ENCODE measurements at places on chromosomes 2 and 18.

DNA sequence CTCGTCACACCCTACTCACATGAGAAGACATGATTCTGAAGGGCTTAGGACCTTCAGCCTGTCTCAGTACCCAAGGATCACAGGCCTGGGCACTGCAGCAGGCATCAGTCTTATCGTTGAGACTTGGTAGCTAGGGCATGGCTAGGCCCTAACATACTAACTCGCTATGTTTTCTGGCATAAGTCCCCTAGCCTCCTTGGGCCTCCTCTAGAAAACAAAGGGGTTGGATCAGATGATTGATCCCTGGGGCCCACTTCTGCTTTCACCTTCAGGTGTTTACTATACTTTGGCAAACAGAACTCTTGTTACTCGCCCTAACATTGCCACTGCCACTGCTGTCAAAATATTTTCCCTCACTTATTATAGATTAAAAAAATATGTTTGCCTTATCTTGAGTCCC is 44.2 kb downstream of the VSNL1 start:
- no peak for DNase-seq

DNA sequence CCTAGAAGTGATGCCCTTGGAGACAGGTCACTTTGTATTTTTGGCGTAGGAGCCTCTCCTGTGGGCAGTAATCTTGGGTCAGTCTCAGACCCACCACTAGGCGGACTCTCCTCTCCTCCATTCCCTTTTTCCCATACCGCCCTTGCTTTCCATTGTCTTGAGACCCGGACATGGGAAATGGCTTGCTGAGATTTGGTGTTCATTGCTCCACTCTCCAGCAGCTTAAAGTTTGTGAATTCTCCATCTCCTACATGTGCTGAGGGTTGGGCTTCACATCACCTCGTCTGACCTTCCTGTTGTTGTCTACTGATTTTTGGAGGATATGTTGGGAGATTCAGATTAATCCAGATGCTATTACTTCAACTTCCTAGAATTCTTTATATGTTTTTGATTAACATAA is 159.2 kb upstream of the RAB12 start:
- peak; percentile 81 for DNase-seq

- no peak for DNase-seq
Observed at GRCh38 chr2:42743659-42743990, 20.3 kb downstream of the OXER1 start.

DNA sequence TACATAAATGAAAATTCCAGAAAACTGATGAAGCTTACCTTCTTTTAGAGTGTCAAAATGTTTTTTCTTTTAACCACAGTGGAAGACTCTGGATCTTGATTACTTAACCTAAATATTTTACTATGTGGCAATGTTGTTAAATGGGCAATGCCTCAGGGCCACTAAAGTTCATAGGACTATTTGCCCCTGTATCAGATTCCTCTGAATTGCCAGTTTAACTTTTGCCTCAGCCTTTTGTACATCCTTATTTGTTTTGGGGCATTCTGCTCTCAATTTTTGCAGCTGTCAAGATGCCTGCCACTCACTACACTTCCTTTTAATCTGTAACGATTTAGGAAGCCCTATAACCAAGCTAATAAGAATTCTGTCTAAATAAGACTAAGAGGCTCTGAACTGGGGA is 31.7 kb upstream of the SERTAD2 start:
- DNase-seq: no peak

GRCh38 chr2:15511686-15512085 is 49.4 kb downstream of the NBAS start:
- DNase-seq: no peak

- no peak for DNase-seq
Observed at GRCh38 chr2:226273440-226273839, 526.2 kb downstream of the IRS1 start.

GRCh38 chr18:33755391-33755790 is 177.4 kb downstream of the ASXL3 start:
- no peak for DNase-seq

DNA sequence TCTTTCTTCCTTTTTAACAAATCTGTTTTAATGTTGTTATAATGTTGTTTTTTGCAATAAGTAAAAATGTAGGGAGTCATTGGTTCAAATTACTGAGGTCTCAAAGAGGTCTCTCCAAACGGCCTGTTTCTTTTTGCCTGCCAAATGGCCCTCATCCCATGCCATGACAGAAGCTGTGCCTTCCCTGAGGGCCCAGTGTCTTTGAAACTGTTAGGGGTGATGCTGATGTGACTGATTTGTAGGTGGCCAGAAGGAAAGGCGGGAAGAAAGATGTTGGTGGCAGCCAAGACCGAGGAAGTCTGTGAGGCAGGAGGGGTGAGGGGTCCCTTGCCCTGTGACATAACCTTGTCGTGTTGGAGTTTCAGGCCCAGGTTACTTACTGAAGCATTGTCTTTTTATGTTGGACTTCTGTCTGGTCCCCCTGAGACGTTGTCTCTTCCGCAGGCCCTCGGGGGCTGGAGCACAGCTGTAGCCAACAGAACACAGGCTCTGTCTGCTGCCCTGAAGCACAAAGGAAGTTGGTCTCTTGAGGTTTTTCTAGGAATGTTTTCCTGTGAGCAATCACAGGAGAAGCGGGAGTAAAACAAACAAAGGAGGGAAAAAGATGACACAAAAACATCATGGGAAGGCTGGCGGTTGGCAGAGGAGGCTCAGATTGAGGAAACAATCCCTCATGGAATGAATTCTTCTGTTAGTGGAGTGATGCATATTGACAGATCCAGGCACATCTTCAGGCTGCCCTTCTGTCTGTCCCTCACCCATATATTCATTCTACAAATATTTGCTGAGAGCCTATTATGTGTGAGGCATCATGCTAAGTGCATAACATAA is 4.9 kb upstream of the ST3GAL5 start:
- no peak for DNase-seq

GRCh38 chr2:105397953-105398335 is 907 bp downstream of the FHL2 start:
- no peak for DNase-seq

GRCh38 chr2:41913921-41914609 is 133.8 kb upstream of the PKDCC start:
- no peak for DNase-seq

DNA sequence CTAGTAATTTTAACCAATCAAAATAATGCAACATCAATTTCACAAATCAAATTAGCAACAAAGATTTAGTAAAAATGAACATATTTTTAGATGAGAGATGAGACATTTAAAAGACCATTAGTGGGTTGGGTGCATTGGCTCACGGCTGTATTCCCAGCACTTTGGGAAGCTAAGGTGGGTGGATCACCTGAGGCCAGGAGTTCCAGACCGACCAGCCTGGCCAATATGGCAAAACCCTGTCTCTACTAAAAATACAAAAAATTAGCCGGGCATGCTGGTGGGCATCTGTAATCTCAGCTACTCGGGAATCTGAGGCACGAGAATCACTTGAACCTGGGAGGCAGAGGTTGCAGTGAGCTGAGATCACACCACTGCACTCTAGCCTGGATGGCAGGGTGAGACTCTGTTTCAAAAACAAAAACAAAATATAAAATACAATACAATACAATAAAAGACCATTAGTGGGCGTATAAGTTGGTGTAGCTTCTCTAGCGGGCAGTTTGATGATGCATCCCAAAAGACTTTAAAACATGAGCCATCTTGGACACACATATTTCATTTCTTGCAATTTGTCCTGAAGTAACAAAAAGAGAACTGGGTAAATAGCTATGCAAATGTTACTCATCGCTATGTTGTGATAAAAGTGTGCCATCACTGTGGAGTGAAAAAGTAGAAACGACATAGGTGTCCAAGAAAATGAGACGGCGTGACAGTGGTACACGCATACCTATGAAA is 101.8 kb downstream of the COL6A3 start:
- no peak for DNase-seq

DNA sequence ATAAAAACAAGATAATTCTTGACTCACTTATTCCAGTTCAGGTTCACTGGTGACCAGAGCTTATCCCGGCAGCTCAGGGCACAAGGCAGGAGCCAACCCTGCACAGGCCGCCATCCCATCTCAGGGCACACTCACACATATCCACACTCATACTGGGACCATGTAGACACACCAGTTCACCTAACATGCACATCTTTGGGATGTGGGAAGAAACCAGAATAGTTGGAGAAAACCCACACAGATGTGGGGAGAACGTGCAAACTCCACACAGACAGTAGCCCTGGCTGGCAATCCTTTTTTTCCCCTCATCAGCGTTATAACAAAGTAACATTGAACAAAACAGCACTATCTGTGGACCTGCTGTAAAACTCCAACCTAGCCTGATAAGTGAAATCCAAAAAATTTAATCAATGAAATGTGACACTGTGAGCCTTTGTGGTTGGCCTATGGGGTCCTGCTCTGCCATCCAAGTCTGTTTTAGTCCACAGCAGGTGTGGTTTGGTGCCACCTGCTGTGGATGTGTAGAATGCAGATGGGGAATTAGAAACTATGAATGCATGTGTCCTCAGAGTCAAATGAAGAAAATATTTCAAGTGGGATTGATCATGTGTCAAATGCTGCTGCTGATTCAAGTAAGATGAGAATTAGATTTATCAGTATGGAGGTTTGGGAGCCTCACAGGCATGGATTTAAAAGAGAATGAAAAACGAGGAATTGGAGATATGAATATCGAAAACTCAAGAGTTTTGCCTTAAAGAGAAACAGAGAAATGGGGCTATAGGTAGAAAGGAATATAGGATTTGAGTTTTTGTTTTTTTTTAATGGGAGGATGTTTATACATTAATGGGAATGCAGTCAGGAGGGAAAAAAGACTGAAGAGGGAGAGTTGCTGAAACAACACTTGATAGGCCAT is 47.0 kb downstream of the UGP2 start:
- DNase-seq: no peak

DNA sequence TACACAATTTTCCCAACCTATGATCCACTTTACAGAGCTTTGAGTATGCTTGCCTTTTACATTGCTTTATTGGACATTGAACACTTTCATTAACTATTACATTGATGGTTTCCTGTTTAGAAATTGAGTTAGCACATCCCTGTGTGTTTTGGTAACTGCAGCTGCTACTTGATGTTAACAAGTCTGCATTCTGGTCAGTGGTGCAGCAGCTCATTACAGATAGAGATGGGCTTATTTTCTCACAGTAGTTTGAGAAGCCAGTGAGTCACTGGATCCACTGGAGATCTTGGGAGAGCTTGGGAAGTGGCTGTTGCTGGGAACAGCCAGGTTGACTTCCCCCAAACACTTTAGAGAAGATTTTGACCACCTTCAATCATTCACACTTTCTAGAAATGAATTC is 150.5 kb downstream of the ARHGAP15 start:
- DNase-seq: no peak

GRCh38 chr2:239143858-239144712 is 256.7 kb downstream of the HDAC4 start:
- peak; percentile 92 for DNase-seq

DNA sequence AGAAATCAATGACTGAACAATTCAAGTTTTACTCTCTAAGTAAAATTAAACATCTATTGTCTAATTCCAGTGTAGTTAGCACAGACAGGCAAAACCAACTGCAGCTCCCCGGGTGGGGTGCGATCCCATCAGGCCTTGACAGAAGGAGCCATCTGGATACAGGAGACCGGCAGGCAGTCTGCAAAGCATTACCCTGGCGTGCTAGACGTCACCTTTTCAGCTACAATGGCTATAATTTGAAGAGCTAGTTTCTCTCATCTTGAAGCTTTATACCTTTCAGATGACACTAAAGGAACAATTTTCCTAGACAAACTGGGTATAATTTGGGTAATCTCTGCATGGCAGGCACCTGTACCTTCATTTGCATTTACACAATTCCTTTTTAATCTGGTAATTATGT is 761.5 kb upstream of the SOX11 start:
- no peak for DNase-seq

DNA sequence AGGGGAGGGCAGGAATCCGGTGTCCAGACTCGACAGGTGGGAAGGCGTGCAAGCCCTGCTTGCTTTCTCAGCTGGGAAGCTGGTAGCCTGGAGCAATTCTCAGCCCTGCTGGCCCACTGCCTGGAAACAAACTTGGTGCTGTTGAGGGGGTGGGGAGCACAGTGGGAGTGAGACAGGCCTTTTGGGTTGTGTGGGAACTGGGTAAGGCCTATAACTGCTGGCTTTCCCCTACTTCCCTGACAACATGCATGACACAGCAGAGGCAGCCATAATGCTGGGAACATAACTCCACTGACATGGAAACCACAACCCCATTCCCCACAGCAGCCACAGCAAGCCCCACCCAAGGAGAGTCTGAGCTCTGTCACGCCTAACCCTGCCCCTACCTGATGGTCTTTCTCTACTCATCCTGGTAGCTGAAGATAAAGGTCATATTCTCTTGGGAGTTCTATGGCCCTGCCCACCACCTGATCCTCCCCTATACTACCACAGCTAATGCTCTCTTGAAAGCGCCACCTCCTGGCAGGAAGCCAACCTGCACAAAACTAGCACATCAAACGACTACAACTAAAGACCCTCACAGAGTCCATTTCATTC is 122.9 kb upstream of the ACVR1C start:
- no peak for DNase-seq

DNA sequence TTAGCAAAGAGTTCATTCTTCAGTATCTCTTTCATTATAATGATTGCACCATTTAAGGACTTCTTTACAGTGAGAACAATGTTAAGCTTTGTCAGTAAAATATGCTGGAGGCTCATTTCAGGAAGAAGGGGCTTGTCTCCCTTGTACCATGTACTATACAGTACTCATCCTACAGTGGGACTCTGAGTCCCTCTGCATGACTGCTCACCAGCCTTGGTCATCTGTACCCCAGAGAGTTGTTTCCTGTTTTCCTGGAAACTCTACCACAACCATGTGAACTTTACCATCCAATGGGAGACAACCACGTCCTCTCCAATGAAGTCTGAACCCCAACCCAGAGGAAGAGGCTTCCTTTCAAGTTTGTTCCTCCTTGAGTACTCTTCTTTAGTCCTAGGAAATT is 1171.1 kb upstream of the CRIM1 start:
- no peak for DNase-seq

DNA sequence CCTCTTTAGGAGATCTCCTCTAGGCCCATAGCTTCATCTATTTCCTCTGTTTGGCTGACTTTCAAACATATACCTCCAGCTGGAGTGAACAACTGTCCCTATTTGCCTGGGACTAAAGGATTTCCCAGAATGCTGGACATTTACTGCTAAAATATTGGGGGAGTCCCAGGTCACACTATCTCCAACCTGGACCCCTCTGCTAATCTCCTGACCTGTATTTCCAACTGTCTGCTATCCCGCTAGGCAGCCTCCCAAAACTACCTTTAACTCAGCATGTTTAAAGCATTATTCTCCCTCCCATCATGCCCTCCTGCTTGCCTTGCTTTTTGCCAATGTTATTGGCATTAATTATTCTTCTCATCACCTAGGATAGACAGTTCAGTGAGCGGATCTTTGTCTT is 77.1 kb downstream of the THADA start:
- no peak for DNase-seq

- DNase-seq: no peak
Observed at GRCh38 chr18:23683671-23684070, 5.6 kb upstream of the LAMA3 start.

- no peak for DNase-seq
Observed at GRCh38 chr2:23483791-23484190, 98.8 kb downstream of the KLHL29 start.

DNA sequence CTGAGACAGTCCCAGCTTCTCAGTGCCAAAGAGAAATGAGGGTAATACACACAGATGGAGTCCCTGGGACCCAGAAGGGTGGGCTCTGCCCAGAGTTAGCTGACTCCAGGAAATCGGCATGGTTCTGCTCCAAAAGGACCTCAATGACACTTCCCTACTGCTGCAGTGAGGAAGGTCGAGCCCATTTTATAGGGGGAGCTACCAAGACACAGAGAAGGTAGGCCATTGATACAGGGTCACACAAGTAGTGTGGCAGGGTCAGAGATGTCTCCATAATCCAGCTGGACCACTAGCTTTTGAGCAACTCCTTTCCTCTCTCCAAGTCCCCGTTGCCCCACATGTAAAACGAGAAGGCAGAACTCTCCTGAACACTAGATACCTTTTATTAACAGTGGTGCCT is 276.9 kb downstream of the MYCN start:
- DNase-seq: no peak
